ENCODE measurements at places on chromosomes 12 and 14.

DNA sequence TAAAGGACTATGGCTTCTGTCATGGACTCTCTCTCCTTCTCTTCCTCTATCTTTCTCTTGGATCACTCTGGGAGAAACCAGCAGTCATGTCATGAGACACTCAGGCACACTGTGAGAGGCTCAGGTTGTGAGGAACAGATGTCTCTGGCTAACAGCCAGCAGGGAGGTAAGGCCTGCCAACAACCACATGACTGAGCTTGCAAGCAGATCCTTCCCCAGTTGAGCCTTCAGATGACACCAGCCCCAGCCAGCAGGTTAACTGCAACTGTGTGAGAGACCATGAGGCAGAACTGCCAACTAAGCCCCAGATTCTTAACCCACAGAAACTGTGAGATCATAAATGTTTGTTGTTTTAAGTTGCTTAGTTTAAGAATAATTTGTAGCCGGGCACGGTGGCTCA lies 90.6 kb downstream of the VCPKMT start:
- no peaks in the 10 kb centered on the region for H3K27me3 ChIP-seq
- no peak overlapping the region for H3K27ac ChIP-seq
- H3K36me3 ChIP-seq = no peaks in the 10 kb centered on the region
- H3K4me1 ChIP-seq = no peaks in the 10 kb centered on the region

DNA sequence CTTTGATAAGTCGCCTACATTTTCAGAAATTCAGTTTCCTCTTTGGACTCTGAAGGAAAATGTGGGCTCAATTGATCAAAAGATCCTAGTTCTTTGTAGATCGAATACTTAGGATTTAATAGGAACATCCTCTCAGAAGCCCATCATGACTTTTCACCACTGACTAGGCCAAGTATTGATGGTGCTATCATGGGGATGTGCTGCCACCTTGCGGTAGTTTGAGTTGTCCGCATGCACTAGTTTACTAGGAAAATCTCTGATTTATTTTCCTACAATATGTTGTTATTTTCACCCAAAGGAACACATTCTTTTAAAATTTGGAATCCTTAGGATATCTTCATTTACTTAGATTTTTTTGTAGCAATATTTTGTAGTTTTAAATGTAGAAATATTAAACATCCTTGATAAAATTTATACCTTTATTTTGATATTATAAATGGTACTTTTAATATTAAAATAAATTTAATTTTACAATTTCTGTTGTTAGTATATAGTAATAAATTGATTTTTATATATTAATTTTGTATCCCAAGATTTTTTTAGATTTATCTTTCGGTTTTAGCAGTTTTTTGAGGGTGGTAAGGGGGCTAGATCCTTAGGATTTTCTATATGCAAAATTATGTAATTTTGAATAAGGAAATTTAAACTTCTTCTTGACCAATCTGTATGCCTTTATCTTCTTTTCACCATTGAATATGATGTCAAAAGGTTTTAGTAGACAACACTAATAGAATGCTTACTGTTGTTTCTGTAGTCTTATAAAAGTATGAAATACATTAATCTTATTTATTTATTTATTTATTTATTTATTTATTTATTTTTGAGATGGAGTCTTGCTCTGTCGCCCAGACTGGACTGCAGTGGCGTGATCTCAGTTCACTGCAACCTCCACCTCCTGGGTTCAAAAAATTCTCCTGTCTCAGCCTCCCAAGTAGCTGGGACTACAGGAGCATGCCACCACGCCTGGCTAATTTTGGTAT lies 52.9 kb upstream of the OR9K2 start:
- H3K4me1 ChIP-seq = no peaks in the 10 kb centered on the region
- H3K4me3 ChIP-seq = no peak overlapping the region
- peak; percentile 86 for DNase-seq
- no peaks in the 10 kb centered on the region for H3K36me3 ChIP-seq
- H3K27me3 ChIP-seq = no peaks in the 10 kb centered on the region

- no peaks in the 10 kb centered on the region for H3K27me3 ChIP-seq
- no peak for DNase-seq
- no peak overlapping the region for H3K27ac ChIP-seq
- H3K4me3 ChIP-seq = no peak overlapping the region
- no peaks in the 10 kb centered on the region for H3K36me3 ChIP-seq
Measured at GRCh38 chr14:103925316-103925715, 2.9 kb upstream of the TDRD9 start.

GRCh38 chr12:112664569-112664968 lies 127.0 kb upstream of the RPH3A start:
- H3K27ac ChIP-seq = no peak overlapping the region
- H3K4me1 ChIP-seq = no peaks in the 10 kb centered on the region
- H3K27me3 ChIP-seq = no peaks in the 10 kb centered on the region
- no peaks in the 10 kb centered on the region for H3K36me3 ChIP-seq
- DNase-seq = peak; percentile 49

- H3K4me3 ChIP-seq = no peak overlapping the region
- no peak overlapping the region for H3K27ac ChIP-seq
- no peaks in the 10 kb centered on the region for H3K36me3 ChIP-seq
- no peaks in the 10 kb centered on the region for H3K27me3 ChIP-seq
- no peaks in the 10 kb centered on the region for H3K4me1 ChIP-seq
Measured at GRCh38 chr12:109827566-109828550, 5.3 kb downstream of the TRPV4 start.

DNA sequence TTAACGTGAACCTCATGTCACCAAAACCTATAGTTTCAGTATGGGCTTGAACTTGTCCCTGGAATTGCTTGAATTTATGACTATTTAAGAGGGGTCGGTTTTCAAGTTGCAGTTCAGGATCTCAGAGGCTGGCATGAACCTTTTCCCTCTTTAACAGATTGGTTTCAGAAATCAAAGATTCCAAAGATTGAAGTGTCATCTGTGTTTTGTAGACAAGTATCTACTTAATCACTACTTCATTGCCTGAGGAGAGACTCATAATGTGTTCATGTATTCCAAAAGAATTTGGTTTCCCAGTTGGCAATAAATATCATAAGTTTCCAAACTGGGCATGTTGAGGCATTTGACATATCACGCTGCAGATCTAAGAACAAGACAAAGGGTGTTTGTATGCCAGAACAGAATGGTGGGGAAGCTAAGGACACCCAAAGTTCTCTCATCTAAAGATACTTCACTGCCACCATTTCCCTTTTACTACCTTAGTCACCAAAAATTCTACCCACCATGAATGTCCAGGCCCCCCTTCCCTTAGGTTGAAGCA lies 199.5 kb downstream of the NUAK1 start:
- H3K27ac ChIP-seq = no peak overlapping the region
- H3K36me3 ChIP-seq = no peaks in the 10 kb centered on the region
- no peaks in the 10 kb centered on the region for H3K4me1 ChIP-seq
- H3K4me3 ChIP-seq = no peak overlapping the region
- DNase-seq = no peak

DNA sequence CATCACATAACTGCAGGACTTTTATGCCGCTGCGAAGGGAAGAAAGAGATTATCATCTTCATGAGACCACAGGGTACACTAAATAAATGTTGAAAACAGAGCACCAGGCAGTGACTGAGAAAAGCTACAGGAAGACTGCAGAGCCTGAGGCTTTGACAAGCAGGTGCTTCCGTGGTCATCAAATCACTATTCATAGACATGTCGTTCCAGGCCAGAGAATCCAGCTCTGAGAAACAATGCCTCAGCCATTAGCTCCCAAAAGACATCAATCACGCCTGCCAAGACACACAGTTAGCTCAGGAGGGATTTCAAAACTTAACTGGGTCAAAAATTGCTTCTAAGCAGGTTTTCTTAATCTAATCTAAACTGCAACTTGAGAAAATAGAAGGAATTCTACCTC lies 47.2 kb upstream of the GARIN6 start:
- no peak overlapping the region for H3K27ac ChIP-seq
- no peaks in the 10 kb centered on the region for H3K27me3 ChIP-seq
- H3K4me1 ChIP-seq = no peaks in the 10 kb centered on the region
- no peak overlapping the region for H3K4me3 ChIP-seq
- DNase-seq = no peak
- no peaks in the 10 kb centered on the region for H3K36me3 ChIP-seq

DNA sequence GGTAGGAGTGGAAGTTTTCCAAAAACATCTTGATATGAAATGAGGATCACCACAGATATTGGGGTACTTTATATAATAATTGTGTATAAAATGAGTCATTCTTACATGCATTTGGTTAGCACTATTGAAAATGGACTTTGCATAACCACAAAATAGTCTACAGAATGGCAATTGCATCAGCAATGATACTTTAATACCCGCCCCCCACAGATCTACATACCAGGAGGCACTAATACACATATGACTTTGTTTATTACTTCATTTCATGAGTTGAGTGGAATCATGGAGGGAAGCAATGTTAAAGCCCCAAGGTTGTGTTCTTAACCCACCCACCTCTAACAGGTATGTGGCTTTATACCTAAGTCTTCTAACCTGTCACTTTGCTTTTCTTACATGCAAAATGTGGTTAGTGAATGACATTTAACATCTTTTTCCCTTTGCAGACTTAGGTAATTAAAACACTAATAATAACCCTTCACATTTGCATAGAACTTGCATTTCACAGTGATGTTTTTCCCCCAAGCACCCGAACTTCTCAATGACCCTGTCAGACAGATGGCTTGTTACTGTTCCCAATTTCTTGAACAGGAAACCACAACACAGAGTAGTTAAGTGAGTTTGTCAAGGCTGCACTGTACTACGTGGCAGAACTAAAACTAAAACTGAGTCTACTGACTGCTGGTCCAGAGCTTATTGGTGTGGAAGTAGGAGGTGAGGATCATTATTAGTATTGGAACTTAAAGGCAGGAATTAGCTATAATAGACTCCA lies 101.9 kb downstream of the NPAS3 start:
- H3K27ac ChIP-seq = no peak overlapping the region
- H3K4me1 ChIP-seq = no peaks in the 10 kb centered on the region
- no peak overlapping the region for H3K4me3 ChIP-seq
- H3K27me3 ChIP-seq = no peaks in the 10 kb centered on the region
- no peaks in the 10 kb centered on the region for H3K36me3 ChIP-seq

- H3K4me1 ChIP-seq = no peaks in the 10 kb centered on the region
- H3K4me3 ChIP-seq = no peak overlapping the region
Measured at GRCh38 chr14:102437997-102438915, 71.3 kb downstream of the ANKRD9 start.

All from testis (tissue), 5 donors.